Inflammatory macrophage treated with lipopolysaccharide for 1 hour (primary cell): ENCODE measurements at places on chromosomes 11 and 22.

DNA sequence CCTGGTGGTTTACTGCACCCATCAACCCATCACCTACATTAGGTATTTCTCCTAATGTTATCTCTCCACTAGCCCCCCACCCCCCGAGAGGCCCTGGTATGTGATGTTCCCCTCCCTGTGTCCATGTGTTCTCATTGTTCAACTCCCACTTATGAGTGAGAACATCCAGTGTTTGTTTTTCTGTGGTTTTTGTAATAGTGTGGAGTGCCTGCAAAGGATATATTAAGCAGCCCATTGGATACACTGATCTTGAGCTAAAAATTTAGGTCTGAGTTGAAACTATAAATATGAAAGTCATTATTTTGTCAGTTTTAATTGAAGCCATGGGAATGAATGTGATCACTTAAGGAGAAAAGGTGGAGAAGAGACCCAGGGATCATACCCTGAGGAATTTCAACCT is 23.0 kb downstream of the MRPL48 start:
- DNase-seq, result no peak

- DNase-seq, result no peak
Measured at GRCh38 chr22:20567993-20568417, 60.6 kb downstream of the MED15 start.

DNA sequence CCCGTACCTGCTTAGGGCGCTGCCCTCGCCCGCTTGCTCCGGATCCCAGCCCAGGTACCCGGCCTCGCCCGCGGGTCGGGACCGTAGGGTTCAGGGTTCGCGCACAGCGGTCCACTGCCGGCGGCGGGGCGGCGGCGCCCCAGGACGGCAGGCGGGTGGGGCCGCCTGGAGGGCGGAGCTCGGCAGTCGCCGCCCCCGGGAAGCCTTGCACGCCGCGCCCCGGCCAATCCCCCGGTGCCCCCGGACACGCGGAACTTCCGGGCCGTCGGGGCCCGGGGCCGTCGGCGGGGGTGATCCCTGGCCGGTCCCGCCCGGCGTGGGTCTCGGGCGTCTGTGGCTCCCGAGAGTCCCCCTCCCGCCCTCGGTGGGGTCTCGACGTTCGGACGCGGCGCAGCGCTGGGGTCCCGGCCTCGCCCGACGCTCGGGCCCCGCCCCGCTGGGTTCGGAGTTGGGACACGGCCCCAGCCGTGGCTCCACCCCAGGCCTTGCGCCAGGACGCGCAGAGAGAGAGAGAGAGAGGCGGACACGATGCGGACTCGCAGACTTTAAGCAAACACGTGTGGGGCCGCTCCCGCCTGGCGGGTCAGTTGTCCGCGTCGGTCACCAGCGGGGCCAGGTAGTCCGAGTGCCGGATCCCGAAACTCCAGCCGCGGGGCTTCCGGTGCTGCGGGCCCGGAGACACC is at the start of gene TYMP:
Gene TYMP (minus strand): TSS at position 116 of the 683 bp plus-strand sequence. CDS start 303 bp downstream, outside the sequence.
- peak; percentile 84 for DNase-seq

GRCh38 chr22:24329453-24329852 is 58.8 kb downstream of the SPECC1L start:
- DNase-seq, result no peak

GRCh38 chr22:20173772-20174171 is 22.9 kb upstream of the CCDC188 start:
- DNase-seq, result no peak

DNA sequence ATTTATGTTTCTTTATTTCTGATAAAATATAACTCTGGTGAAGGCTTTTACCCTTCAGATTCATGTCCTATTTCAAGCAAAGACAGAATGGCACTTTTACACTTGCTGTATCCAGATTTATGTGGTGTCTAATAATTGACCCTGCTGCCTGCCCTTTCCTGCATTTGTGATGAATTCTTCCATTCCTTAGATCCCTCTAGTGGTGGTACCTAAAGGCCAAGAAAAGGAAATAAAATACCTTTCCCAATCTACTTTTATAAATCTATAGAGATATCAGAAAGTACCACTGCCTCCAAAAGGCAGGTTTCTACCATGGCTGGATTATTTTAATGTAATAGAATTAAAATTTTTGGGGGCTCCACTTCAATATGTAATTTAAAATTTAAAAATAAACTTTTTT is 34.2 kb downstream of the CCDC81 start:
- no peak for DNase-seq

- DNase-seq, result no peak
Measured at GRCh38 chr11:130197386-130198035, 37.9 kb downstream of the ST14 start.
